ENCODE measurements at places on chromosomes 12 and 14. TPM values are rescaled to one million over a fixed set of nuclear protein-coding genes. Genes with fewer than 3 reads are reported as not detected.

DNA sequence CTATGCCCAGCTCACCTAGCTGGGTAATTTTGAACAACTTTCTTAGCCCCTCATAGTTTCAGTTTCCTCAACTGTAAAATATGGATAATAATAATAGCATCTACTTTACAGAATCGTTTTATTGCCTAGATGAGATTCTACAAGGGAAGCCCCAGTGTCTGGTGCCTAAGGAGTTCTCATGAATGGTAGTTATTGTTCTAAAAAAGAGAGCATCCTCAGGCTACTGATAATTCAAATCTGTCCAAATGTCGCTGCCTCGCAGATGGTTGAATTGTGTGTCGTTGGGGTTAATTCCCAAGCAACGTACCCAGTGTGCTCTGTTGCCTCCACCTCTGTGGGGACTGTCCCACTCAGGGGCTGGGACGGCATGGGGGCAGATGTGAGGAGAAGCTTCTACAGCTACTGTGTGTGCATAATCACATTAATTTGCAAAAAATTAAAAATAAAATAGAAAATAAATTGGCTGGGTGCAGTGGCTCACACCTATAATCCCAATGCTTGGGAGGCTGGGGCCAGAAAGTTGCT is 71.6 kb upstream of the CEP83 start:
- DNase-seq = no peak

GRCh38 chr12:75944097-75944904 is 87.3 kb downstream of the PHLDA1 start:
- DNase-seq = peak; percentile 18

- no peak for DNase-seq
Observed at GRCh38 chr12:131131077-131131807, 177.5 kb downstream of the ADGRD1 start.

- no peak for DNase-seq
Observed at GRCh38 chr12:26798640-26799039, 34.4 kb downstream of the ITPR2 start.

ZNF385A gene
- 0.14 TPM for polyA plus RNA-seq

GRCh38 chr14:105051182-105052109 is 13.8 kb downstream of the GPR132 start:
- DNase-seq = no peak

DNA sequence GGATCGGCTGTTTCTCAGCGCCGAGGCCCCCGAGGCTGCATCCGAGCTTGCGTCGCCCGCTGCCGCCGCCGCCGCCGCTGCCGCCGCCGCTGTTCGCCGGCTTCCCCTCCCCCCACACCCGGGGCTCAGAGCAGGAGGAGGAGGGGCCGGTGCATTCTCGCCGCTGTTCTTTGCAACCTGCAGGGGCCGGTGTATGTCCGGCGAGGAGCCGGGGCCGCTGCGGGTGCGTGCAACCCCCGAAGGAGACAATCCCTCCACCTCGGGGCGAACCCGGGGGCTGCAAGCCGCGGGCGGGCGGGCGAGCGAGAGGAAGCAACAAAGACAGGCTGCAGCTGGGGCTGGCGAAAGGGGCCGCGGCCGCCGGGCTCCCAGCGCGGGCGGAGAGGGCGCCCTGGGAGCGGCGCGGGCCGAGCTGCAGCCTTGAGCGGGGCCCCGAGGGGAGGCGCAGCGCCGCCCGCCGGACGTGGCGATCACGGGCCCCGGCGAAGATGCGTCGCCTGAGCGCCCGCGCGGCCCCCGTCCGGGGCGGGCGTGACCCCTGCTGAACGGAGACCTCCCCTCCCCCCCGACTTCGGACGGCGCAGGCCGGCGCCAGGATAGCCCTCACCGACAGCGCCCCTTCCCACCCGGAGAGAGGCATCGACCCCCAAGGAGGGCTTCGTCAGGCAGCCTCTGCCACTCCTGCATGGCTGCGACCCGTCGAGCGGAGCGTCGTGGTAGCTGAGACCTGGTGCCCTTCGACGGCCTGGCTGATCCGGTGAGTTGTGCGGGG is 702 bp downstream of the FAM222A start:
- peak; percentile 64 for DNase-seq

- DNase-seq = no peak
Observed at GRCh38 chr12:124888260-124888659, 24.6 kb upstream of the SCARB1 start.

FAM222A gene
- not detected for polyA plus RNA-seq

DNA sequence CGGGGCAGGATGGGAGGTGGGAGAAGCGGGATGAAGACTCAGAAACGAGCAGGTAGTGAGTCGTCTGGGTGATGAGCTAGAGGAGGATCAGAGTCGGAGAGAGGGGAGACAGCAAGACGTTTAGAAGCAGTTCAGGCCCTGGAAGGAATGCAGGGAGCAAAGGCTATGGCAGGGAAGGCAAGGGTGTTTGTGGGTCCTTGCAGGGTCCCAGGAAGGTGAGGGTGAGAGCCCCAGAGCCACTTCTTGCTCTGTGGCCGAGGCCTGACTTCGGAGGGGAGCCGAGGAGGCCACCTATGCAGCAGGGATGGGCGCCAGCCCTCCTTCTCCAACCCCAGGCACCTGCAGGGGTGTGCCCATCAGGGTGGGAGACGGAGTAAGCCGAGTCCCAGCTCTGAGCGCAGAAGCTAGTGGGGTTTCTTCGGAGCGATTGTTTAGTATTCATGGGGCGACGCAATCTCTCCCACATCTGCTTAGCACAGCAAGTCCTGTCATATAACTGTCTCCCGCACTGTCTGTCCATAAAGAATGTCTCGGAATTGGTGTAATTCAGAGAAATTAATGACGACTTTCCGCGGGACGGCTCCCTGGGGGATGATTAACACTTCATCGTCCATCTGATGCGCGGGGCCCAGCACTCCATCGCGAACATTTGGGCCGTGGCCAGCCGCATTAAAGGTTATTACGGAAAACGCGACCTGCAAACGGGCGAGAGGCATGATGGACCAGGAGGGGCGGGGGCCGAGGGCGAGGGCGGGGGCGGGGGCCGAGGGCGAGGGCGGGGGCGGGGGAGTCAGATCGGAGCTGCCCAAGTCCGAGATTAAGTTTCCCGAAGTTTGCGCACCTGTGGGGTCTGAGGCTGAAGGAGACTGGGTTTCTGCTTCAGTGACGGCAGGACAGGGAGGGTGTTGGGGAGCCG is 12.2 kb upstream of the CALCOCO1 start:
- DNase-seq = no peak

GRCh38 chr14:75967866-75968265 is 13.9 kb downstream of the TGFB3 start:
- DNase-seq = no peak

DNA sequence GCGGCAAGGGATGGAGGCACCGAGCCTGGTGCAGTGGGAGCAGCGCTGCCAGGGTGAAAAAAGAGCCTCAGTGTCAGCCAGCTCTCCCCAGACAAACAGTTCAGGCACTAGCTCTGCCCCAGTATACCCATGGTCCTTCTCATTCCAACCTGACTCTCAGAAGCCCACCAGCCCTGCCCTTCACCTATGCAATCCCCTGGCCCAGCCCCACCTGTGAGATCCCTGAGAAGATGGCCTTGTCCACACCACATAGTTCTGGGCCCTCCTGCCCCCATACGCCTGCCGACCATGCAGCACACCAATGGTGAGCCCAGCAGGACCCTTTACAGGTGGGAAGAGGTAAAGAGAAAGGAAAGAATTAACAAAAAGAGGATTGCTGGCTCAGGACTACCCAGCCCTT is 6.5 kb downstream of the KMT2D start:
- no peak for DNase-seq

DNA sequence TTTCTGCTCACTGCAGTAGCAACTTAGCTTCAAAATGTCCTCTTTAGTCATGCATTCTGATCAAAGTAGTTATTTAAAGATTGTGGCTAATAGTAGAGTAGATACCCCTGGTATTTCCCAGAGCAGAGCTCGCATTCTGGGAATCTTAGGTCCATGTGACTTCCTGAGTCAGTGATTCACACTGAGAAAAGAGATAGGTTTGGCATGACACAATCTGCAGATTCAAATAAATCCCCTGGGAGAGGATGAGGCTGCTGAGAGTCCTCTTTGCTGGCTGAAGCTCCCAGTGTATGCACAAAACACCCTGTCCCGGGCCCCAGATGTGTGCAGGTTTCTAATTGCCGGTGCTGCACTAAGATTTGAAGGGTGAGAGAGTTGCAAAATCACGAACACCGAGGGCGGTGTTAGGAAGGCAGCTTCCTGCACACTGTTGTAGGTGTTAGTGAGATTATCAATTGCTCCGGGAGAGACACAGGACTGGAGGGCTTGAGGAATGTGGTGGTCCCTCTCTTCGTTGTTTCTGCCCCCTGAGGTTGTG is 233.2 kb downstream of the NRXN3 start:
- DNase-seq = no peak

DNA sequence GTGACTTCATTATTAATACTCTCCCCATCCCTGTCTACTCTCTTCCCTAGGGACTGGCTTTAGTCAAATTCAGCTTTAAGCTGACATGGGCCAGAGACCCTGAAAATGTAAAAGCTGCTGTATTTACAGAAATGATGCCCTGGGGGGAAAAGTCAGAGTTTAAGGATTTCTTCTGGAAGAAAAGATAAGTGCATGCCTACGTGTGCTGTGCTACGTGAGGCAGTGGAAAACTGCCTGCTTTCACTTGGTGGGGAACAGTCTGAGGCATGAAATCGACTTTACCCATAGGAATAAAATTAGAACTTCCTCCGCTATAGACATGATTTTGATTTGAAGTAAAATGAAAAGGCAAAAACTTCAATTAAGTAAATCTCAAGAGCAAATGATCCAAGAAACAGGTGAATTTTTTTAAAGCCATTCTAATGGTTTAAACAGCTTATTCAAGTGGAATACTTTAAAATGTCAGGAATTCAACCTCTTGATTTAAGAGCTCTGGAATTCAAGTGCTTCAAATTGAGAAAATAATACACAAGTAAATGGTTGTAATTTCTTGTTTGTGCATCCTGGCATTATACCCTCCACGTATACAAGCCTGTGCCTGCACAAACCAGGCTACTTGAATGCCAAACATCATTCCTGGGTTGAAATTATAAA is 168.5 kb downstream of the FOXN3 start:
- no peak for DNase-seq

- no peak for DNase-seq
Observed at GRCh38 chr12:97398704-97399103, 63.9 kb upstream of the RMST start.

KRT6C gene
- polyA plus RNA-seq = not detected

- no peak for DNase-seq
Observed at GRCh38 chr12:91893476-91893875, 252.2 kb downstream of the BTG1 start.

MLF2 gene
- polyA plus RNA-seq = 110 TPM

LRRC10 gene
- polyA plus RNA-seq = not detected

BHLHE41 gene
- polyA plus RNA-seq = not detected

GRCh38 chr12:116771651-116772050 is 33.5 kb downstream of the RNFT2 start:
- DNase-seq = no peak

EPYC gene
- not detected for polyA plus RNA-seq

DNA sequence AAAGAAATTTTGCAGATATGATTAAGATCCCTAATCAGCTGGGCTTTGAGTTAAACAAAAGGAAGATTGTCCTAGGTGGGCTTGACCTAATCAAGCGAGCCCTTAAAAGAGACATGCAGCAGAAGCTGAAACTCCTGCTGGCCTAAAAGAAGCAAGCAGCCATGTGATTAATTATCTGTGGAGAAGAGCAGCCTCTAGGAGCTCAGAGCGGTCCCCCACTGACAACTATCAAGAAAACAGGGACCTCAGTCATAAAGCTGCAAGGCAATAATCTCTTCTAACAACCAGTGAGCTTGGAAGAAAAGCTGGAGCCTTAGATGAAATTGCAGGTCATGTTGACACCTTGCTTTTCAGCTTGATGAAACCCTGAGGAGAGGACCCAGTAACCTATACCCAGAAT is 288.9 kb upstream of the CLEC14A start:
- no peak for DNase-seq

DNA sequence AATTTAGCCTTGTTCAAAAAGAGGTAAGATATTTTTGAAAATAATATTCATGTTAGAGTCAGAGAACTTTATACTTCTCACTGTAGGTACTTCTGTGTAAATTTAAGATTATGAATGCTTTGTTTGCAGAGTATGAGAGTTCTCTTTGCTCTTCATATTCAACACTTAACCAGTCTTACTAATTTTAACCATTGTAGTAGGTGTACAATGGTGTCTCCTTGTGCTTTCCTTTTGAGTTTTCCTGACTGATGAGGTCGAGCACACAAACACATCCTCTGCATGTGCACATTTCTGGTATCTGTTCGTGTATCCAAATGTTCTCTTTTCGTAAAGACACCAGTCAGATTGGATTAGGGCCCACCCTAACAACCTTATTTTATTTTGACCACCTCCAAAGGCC is 45.8 kb downstream of the MIA2 start:
- no peak for DNase-seq

GRCh38 chr12:45849289-45849688 is 119.8 kb downstream of the ARID2 start:
- no peak for DNase-seq

- DNase-seq = no peak
Observed at GRCh38 chr12:124774054-124774461, 89.6 kb downstream of the SCARB1 start.

DNA sequence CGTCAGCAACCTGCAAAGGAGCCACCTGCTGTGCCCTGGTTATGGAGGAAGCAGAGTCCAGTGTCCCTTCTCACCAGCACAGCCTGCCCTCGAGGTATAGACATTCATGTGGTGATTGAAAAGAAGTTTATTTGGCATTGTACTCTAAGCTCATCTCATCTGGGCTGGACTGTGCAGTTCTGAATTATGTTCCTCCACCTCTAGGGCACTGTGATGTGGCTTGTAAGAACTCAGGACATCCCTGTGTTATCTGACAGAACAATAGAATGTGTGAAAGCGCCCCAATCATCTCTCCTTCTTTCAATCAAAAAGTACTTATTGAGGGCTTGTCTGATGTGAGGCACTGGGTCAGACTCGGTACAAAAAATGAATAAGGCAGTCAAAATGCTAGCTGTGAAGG is 140.1 kb downstream of the DHRS2 start:
- DNase-seq = no peak

LHX5 gene
- polyA plus RNA-seq = not detected

DNA sequence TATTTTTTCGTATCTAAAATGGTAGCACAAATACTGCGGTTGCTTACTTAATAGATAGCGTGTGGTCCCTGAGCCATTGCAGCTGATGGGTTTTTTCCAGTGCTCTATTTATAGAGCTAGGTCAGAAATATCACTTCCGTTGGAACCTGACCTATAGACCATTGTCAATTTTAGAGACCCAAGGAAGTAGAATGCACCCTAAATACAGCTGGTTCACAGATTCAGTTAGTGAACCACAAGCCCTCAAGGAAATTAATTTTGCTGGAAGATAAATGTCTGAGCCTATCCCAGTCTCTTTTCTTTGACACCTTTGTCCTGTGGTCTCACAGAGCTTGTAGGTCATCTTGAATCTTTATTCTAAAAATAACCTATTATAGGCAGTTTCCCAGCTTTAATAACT is 391.0 kb downstream of the ZFP36L1 start:
- DNase-seq = no peak

GRCh38 chr12:111757361-111758119 is 9.2 kb upstream of the ALDH2 start:
- DNase-seq = peak; percentile 24

FGF6 gene
- polyA plus RNA-seq = not detected

SLC5A8 gene
- not detected for polyA plus RNA-seq

- no peak for DNase-seq
Observed at GRCh38 chr12:87756111-87756510, 273.1 kb downstream of the C12orf50 start.

Measured in CD4-positive, CD25-positive, alpha-beta regulatory T cell (primary cell).